ENCODE measurements at places on chromosomes 1 and 21.

DNA sequence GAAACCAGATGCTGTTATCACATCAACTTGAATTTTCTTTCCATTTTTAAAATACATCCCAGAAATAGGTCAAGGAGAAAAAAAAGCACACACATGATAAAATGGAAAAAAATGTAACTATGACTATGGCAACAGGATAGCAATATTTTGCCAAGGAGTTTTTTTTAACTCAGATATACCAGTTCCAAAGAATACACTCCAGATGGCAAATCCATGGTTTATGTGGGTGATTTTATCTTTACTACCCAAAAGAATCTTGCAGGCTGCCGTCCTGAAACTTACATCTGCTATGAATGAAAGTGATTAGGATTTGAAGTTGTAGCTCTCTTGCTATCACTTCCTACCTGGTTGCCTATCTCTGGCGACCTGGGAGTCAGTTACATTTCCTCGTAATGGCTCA, 91.0 kb upstream of the PLPPR4 start:
- DNase-seq: no peak

DNA sequence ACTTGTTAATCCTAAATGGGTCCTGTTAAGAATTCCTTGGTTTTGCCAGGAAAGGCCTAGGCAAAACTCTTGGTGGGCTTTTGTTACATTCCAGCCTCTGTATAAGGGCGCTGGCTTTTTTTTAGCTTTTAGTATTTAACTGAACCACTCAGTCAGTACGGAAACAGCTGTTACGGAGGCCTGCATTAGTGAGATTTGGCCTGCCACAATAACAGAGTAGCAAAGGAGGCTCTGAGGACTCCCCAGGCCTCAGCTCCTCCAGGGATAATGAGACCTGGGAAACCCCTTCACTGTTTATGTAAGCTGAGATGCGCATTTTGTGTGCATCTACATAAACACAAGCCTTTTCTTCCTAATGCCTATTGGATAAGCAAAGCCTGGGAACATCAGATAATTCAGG, 210.2 kb downstream of the APP start:
- no peak for DNase-seq

- no peak for DNase-seq
These were observed 47.8 kb downstream of the CHML start for GRCh38 chr1:241592273-241592958.

- DNase-seq: no peak
These were observed 116.9 kb downstream of the TGFBR3 start for GRCh38 chr1:91768786-91769725.

DNA sequence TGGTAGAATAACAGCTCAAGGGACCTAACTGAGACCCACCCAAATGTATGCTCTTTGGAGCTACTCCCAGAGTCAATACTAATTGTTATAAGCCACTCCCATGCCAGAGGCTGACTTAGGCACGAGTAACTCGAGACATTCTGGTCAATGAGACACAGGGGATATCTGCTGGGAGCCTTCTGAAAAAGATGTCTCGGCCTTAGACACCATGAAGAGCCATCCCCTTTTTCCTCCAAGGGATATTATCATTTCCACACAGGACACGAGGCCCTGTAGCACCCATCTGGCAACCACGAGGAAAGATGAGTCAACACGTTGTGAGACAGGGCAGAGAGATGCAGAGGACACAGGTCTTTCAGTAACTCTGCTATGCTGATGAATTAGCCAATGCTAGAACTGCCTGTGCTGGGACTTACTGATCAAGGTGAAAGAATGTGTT, 30.7 kb downstream of the ITPKB start:
- no peak for DNase-seq

DNA sequence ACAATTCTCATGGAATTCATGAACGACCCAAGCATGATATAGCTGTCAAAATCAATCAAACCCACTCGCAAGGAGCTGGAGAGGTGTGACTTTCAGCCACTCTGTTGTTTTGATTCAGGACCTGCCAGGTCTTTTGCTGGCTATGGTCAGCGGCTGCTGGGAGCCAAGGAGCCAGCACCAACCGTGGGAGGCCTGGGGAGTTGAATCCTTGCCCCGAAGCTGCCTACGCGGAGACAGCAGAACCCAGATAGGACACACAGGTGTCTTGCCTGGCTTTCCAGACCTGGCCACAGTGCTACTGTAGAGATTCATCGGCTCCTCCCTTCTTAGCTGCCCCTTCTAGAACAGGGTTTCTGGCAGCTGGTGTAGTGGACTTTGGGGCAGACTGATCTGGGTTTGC, 42.7 kb downstream of the ZSCAN20 start:
- no peak for DNase-seq

GRCh38 chr1:62311473-62311943, 7.7 kb downstream of the KANK4 start:
- DNase-seq: no peak

DNA sequence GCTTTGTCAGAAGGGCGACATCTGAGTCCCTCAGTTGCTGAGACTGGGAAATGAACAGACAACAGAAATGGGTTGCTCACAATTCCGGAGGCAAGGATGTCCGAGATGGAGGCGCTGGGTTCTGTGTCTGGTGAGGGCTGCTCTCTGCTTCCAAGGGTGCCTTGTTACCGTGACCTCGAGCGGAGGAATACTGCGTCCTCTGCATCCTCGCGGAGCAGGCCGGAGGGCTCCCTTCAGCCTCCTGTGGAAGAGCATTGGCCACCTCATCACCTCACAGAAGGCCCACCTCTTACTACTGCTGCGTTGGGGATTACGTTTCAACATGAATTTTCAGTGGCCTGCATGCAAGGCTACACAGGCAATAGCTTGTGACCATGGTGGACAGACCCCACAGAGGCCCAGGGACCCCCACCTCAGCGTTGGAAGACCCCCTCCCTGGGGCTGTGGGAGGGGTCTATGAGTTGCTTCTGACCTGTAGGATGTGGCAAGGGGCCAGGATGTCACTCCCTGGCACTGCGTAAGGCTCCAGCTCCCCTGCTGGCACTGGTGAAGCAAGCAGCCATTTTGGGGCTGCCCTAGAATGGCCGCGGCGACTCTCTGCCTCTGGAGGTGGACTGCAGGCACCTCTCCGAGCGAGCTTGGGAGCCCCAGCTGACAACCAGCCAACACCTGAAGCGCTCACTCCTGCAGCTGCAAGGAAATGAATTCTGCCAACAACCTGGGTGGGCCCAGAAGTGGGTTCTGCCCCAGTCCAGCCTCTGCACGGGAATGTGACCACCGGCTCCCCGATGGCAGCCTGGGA, 36.3 kb upstream of the COL6A1 start:
- no peak for DNase-seq
